ENCODE measurements at places on chromosomes 5 and 9.

- no peak for DNase-seq
Observed at GRCh38 chr9:28779243-28779642, 1206.0 kb upstream of the C9orf72 start.

DNA sequence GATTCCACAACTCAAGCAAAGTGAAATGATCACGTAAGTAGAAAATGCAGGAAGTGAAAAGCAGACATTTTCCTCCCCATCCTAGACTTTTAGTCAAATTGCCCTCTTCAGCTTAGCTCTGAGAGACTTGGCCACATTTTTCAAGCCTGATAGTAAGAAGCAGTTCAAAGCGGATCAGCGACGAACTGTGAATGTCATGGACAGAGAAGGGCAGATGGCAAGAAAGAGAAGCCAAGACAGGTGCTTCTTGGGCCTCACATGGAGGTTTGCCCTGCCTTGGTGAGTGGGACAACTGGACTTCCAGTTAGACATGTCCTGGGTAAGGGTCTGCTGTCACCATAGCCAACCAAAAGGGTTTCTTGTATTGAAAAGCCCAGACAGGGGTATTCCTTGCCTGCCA, 291.5 kb downstream of the MED10 start:
- no peak for DNase-seq

DNA sequence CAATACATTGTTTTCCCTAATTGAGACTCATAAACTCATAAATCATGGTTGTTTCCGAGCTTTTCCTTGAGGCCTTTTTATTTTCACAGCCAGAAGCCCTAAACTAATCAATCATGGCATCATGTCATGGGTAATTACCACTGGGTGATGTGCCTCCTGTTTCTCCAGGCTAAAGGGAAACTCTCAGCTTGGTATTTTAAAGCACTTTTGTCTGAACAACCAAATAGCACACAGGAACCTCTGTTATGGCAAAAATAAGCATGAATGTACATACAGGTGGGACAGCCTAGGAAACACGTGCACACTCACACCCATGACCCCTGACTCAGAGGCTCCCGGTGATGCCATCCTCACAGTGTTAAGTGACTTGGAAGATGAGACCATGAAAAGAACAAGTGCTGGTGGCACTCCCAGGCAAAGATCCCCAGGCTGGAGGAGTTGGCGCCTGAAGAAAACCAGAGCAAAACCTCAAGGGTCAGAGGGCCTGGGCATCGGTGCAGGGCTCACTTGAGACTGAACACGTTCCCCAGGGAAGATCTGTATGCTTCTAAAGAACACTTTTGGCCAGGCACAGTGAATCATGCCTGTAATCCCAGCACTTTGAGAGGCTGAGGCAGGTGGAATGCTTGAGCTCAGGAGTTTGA, 154.3 kb downstream of the ROR2 start:
- no peak for DNase-seq

DNA sequence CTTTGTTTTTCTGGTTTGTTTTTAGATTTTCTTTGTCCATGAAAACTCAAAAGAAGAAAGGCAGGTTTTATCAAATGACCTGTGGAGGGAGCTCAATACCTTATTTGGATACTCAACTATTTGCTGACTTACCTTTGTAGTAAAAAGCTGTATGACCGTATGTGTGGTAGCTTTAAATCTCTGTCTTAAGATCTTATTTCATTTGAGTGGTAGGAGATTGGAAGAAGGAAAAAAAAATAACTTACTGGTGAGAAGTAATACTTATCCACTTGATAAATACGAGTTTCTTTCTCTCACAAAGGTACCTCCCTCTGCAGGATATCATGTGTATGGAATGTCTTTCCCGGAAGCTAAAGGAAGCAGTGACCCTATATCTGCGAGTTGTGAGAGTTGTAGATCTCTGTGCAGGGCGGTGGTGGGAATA, 15.0 kb downstream of the FBXO38 start:
- DNase-seq: no peak

DNA sequence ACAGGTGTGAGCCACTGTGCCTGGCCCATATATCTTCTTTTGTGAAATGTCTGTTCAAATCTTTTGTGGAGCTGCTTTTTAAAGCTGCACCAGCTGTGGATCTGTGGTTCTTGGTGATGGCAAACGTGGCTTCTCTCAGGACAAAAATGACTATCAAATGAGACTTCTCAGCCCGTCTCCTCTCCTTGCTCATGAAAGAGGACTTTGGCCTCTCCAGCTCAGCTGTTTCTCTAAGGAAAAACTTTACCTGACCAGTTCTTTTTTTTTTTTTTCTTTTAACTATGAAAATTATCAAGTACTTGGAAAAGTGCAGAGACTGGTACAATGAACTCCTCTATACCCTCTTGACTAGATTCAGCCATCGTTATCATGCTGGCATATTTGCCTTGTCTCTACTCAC, 44.8 kb downstream of the RALGPS1 start:
- no peak for DNase-seq

DNA sequence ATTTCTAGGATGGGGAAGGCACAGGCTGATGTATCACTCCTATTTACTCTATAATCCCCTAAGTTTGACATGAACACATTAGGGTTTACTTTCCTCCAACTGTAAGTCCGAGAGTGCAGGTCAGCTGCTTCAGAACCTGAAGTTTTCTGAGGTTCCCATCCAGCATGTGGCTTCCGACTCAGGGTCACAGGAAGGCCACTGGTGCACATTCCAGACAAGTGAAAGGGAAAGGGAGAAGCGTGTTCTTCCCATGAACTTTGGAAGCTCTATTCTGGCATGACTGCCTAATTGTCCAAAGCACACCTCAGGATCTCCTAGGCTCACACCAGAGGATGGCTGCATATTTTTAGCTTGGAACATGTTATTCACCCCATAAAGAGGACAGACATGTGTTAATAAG, 602.6 kb downstream of the SEMA5A start:
- DNase-seq: no peak

- DNase-seq: no peak
Observed at GRCh38 chr9:108889649-108890067, 27.6 kb downstream of the ACTL7A start.

DNA sequence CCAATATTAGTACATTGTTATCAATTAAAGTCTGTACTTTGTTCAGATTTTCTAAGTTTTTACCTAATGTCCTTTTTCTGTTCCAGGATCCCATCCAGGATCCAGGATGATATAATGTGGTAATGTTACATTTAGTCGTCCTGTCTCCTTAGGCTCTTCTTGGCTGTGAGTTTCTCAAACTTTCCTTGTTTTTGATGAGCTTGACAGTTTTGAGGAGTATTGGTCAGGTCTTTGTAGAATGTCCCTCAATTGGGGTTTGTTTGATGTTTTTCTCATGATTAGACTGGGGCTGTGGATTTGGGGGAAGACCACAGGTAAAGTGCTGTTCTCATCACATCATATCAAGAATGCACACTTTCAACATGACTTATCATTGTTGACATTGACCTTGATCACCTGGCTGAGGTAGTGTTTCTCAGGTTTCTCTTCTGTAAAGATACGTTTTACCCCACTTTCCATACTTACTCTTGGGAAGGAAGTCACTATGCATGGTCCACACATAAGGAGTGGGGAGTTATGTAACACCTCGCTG, 9.6 kb downstream of the NDFIP1 start:
- DNase-seq: no peak

DNA sequence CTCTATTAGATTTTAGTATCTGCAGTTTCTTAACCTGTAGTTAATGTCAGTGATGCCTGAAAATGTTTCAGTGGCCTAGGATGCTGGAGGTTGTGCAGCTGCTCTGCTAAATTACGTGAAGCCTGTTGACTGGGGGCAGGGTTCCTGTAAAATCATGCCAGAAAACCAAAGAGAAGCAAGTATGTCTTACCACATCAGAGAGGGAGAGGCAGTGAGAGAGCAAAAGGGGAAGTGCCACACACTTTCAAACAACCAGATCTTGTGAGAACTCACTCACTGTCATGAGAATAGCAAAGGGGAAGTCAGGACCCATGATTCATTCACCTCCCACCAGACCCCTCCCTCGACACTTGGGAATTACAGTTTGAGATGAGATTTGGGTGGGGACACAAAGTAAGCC, 83.9 kb upstream of the CYLC2 start:
- no peak for DNase-seq

GRCh38 chr5:53601570-53601969, 41.1 kb downstream of the NDUFS4 start:
- no peak for DNase-seq

- DNase-seq: no peak
Observed at GRCh38 chr5:31702712-31703111, 63.8 kb downstream of the PDZD2 start.

- DNase-seq: no peak
Observed at GRCh38 chr9:89312222-89312571, 1.2 kb downstream of the CKS2 start.

DNA sequence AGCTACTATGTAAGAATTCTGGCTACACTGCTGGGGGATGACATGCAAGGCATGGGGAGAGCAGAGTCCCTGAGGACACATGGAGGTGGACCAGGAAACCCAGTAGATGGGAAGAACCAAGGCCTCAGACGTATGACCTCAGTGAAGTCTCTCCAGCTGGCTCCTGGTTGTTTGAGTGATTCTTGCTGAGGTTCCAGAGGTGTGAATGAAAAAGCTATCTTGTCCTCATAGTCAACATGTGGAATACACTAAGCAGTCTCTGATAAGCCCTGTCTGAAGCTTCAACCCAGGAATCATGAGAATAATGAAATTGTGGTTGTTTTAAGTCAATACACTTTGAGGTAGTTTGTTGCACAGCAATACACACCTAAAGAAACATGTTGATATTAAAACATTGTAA, 78.0 kb downstream of the GABRA6 start:
- no peak for DNase-seq

DNA sequence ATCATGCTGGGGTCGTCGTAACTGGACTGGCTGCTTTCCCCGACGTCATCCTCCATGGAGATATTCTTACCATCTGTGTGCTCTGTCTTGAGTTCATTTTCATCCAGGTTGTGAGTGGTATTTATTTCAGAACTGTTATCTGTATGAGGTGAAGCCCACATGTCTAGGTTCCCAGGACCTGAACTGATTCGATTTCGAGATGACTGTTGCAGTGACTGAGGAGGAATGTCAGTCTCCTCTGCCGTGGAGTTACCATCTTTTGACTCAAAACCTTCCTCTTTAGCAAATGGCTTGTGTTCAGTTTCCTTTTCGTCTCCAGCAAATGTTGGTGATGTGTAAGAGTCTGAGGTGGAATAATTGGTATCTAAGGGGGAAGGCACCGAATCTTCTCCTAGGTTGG, 55.2 kb upstream of the PCA3 start:
- no peak for DNase-seq

DNA sequence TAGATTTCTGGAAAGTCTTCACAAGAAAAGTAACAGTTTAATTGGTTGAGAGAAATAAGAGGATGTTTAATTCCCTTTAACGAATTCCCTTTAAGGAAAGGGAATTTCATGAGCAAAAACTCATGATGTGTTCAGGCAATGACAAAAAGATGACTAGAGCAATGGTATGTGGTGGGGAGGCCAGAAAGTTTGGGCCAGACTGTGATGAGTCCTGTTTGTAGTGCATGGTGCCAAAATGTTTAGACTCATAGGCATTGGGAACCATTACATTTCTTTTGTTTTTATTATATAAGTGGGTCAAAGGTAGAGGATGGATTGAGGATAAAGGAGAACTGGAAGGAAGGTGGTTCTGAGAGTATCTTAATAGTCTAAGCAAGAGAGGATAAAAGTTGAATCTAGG, 10.9 kb downstream of the CNTRL start:
- no peak for DNase-seq

- no peak for DNase-seq
Observed at GRCh38 chr9:74810200-74810599, 77.5 kb downstream of the TRPM6 start.

GRCh38 chr9:109846776-109847175, 66.8 kb downstream of the PALM2AKAP2 start:
- DNase-seq: no peak

DNA sequence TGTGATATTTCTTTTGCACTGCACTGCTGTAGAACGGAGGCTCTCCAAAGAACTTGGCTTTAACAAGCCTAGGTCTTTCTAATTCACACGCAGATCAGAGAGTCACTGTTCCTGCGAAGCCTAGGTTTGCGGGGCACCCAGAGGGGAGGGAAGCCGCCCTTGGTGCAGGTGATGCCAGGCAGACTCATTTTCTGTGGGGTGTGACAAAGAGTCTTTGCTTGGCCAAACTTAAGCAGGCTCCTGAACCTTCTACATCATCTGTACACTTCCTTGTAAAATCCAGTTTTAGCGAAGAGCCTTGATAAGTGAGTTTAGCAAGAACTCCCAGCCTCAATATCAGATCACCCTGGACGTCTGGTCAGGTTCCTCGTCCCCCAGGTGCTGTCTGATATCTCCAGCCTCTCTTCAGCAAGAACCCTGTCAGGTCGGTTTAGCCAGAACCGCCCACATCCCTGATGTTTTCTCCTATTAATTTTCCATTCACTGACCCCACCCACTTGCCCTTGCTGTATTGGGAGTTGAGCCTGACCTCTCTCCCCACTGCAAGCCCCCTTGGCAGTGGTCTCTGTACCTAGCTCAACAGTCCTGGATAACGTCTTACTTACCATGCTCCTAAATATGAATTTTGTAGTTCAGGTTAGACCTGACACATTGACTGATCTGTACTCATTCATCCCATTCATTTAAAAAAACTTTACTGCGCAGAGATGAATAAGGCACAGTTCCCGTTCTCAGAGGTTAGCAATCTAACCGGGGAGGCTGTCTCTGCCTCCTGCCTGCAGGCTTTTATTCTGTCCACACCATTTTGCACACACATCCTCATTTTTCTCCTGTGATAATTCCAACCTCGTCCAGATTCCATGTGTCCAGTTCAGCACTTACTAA, 880 bp upstream of the UBAC1 start:
- DNase-seq: no peak

DNA sequence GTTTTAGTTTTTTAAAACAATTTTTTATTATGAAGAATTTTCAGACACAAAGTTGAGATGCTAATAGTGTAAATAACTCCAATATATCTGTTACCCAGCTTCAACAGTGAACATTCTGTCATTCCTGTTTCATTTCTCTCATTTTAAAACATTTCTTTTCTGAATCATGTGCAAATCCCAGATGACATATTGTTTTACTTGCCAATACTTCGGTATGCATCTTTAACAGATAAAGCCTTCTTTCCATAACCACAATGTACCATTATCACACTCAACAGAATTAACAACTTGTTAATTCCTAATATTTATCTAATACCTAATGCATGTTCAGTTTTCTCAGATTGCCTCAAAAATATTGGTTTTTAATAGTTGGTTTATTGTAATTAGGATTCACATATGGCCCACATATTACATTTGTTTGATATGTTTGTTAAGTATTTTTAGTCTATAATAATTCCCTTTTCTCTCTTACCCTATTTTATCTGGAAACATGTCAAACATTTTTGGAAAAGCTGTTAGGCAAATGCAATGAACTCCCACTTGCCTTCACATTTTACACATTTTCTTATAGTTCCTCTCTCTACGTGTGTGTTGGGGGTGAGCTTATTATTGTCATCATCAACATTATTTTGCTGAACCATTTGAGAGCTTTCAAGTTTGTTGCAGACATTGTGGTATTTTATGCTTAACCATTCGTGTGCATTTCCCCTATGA, 58.7 kb upstream of the ANKRD55 start:
- no peak for DNase-seq

DNA sequence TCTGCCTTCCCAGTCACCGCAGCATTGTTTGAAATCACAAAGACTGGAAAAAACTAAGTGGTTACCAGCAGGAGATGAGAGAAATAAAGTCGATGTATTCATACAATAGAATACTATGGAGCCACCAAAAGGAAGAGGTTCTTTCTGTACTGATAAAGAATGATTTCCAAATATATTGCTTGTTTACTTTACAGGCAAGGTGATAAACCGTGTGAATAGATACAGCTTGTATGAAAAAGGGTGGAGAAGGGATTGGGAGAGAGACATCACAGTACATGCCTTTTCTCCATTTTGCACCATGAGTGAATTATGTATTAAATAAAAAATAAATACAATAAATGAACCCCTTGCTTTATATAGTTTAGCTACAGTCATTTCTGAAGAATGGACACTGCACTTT, 91.7 kb downstream of the RFK start:
- DNase-seq: no peak

Data from GM06990 (cell line).